Stimulated activated CD4-positive, alpha-beta T cell treated with anti-CD3 and anti-CD28 coated beads, Interleukin-4, amount 100 ng/mL, for 1 hour (primary cell): ENCODE measurements at places on chromosomes 4 and X.
A peak's percentile ranks its signal among the peaks of the same experiment; 100 is the strongest.

DNA sequence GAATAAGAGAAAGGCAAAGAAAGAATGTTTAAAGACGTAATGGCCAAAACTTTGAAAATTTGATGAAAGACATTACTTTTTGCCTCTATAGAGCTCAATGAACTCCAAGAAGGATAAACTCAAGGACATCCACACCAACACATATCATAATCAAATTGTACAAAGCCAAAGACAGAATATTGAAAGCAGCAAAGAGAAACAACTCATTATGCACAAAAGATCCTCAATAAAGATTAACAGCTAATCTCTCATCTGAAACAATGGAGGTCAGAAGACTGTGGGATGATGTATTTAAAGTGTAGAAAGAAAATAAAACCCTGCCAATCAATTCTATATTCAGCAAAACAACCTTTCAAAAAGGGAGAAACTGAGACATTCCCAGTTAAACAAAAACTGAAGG, 129.1 kb upstream of the TEX13D start:
- no peak for DNase-seq

- no peak for DNase-seq
Measured at GRCh38 chr4:102826105-102826889, 1.1 kb downstream of the UBE2D3 start.

DNA sequence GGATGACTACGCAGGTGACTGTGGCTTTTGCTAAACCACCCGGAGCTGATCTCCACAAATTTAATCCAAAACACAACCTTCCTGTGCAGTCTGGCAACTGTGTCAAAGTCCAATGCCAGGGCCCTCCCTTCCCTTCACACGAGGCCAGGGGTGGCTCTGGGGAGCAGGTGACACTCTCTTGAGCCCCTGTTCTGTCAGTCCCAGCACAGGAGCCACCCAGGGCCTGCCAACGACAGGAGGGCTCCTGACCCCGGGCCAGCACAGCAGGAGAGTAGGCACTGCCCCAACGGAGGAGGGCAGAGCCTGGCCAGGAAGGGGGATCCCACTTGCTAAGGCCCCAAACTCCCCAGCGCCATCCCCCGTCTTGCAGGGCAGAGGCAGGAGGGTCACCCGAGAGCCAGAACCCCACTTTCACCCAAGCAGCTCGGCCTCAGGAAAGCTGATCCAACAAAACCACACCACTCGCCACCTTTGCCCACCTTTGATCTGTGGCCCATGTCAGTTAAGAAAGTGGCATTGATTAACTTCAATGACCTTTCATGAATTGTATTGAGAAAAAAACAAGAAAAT, 44.7 kb downstream of the FAM53A start:
- DNase-seq, result no peak

GRCh38 chr4:26023203-26023972, 109.4 kb downstream of the SMIM20 start:
- no peak for DNase-seq

GRCh38 chrX:115449742-115450141, 111.2 kb upstream of the PLS3 start:
- DNase-seq, result no peak

DNA sequence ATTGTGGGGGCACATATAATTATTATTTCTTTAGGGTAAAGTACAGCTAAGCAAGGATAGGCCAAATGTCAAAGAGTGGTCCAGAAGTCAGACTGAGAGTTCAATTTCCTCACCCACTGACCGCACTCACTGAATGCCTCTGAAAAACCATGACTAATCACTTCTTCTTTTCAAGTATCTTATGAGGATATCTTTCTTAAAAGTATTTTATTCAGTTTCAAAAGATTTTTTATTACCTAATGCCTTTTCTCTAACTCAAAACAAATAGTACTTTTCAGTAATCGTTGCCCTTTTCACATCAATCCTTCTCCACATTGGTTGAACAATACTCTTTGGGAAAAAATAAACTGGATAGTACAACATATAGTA, 61.7 kb upstream of the CAMK2D start:
- no peak for DNase-seq

- no peak for DNase-seq
Measured at GRCh38 chr4:173821036-173821435, 291.0 kb upstream of the HAND2 start.

DNA sequence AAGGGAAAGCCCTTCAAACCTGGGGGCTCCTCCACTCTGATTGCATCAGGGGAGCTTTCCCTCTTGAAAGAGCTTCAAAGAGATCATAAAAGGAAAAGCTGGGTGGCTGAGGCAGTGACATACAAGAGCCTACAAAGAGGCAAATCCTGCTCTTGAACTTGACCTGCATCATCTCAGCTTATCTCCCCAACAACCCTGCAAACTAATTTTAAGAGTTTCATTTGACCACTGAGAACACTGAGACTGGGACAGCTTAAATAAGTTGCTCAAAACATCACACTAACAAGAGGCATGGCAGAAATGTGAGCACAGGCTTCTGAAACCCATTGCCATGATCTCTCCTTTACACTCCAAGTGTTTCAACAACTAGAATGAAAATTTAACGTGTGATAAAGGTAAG, 101.6 kb upstream of the PPARGC1A start:
- DNase-seq, result no peak

DNA sequence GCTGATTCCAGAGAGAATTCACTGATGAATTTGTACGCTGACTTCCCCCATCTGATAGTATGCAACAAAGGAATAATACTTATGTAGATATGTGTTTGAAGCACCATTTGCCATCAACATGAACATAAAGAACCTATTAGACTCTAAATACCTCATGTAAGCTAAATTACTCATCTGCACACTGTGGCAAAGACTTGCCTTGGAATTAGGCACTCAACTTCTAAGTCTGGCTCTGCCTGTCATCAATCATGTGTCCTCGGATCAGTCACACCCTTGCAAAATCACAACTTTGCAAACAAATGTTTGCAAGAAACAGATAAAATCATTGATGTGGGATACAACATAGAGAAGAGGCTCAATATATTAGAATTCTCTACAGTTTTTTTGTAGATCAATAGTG, 169.9 kb upstream of the LDB2 start:
- no peak for DNase-seq

GRCh38 chr4:169158046-169158445, 112.7 kb downstream of the SH3RF1 start:
- DNase-seq, result no peak

- no peak for DNase-seq
Measured at GRCh38 chrX:2717312-2717711, 26.2 kb downstream of the CD99 start.

DNA sequence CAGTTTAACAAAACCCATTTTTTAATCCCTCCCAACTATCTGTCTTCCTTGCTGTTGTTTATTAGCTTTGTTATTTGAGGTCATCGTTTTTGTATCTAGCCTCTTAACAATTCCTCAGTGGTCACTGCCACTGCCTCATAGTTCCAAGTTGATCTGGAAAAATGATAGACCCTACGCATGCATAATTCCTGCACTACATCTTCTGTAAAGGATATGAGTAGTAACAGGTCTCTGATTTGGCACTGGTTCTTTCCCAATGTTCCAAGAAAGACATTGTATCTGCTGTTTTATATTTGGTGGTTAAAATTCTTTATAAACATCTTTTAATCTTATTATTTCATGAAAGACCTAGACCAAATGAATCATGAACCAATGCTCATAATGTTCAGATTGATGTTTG, 166.6 kb downstream of the ZNF330 start:
- DNase-seq, result no peak

GRCh38 chrX:29662101-29662500, 553.3 kb upstream of the MAGEB2 start:
- no peak for DNase-seq

- no peak for DNase-seq
Measured at GRCh38 chrX:130034178-130034577, 51.7 kb downstream of the BCORL1 start.

GRCh38 chr4:138297743-138298405, 55.7 kb upstream of the SLC7A11 start:
- DNase-seq, result no peak

DNA sequence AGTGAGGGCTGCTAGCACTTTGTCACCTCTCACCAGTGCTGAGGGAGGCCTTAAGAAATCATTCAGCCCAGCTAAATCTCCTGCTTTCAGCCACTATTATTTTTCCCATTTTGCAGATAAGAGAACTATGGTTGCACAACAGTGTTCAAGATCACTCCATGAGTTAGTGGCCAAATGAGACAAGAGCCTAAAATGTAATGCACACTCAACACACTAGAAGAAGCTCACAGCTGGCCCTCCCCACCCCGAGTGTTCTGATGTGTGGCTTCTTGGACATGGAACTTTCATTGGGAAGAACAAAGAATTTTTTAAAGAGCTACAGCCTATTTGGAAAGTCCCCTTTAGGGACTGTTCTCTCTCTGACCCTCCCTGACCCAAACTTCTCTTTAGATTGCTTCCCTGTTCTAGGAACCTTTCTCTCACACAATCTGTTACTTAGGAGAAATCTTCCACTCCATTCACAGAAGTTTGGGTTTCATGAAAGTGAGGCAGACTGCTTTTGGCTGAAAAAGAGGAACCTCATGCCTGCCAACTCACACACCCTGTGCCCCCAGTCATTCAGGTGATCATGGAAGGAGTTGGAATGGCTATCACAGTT, 44.0 kb upstream of the CT47C1 start:
- DNase-seq, result no peak

DNA sequence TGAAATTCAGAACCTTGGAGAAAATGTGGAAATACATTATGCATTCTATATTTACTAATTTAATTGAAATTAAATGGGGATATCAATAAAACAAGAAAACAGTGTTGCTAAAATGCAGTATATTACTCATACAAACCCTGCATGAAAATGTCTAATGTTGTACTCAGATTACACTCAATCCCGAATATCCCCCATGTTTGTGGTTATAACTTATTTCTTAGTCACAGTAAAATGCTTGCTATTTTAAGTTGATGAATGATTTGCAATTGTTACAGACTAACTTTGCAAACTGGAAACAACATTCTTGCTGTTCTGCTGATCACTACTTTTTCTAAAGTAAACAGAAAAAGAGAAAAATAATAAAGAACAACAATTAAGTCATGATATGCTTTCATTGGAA, 33.1 kb upstream of the ANXA10 start:
- DNase-seq, result no peak

DNA sequence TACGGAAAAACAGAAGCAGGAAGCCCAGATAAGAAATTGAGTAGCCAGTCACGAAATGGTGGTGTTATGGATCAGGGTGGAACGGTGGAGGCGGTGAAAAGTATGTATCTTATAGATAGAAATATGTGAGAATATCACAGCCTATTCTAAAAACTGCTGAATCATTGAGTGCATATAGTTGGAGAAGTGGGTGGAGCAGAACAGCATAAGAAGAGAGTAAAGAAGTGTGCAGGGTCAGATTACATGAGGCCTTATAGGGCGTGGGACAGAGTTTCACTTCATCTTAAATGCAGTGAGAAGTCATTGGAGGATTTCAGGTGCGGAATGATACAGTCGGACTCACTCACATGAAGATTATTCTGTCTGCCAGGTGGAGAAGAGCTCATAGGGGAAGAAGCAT, 293.1 kb downstream of the TRIML1 start:
- no peak for DNase-seq

GRCh38 chrX:131061306-131061705, 3.2 kb downstream of the ARHGAP36 start:
- DNase-seq, result no peak

GRCh38 chr4:140806163-140806562, 50.0 kb upstream of the TBC1D9 start:
- no peak for DNase-seq

- DNase-seq, result no peak
Measured at GRCh38 chr4:24862073-24862751, 50.6 kb downstream of the CCDC149 start.

DNA sequence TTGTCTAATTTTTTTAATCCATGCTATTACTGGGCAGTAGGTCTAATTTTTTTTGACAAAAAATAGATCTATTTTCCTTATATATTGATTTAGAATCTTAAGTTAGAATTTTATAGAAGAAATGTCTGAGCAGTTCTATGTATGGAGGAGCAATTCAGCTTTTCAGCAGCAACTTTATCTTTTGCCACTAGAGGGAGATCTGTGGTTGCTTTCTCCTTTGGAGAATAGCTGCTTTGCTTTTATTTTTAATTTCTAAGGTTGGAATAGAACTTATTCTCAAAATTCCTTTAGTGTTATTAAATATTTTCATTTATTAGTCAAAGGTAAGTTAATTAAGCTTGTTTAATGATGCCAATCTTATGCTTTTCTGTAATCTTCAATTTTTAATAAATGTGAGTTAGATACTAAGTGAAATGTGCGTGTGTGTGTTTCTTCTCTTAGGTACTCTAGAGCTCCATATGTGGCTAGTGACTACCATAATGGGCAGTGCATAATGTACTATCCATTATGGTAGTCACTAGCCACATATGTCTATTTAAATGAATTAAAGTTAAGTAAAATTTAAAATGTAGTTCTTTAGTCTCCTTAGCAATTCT, 29.3 kb downstream of the FAM199X start:
- DNase-seq, result no peak

- DNase-seq, result no peak
Measured at GRCh38 chr4:55730280-55730931, 89.2 kb upstream of the EXOC1L start.

GRCh38 chr4:125319311-125319710, 4.6 kb downstream of the FAT4 start:
- DNase-seq, result no peak

GRCh38 chrX:124337916-124338315, 5.5 kb downstream of the TEX13D start:
- no peak for DNase-seq

- DNase-seq, result no peak
Measured at GRCh38 chr4:168712316-168712890, 215.6 kb downstream of the PALLD start.

- DNase-seq, result no peak
Measured at GRCh38 chr4:24775032-24775605, 20.3 kb upstream of the SOD3 start.

DNA sequence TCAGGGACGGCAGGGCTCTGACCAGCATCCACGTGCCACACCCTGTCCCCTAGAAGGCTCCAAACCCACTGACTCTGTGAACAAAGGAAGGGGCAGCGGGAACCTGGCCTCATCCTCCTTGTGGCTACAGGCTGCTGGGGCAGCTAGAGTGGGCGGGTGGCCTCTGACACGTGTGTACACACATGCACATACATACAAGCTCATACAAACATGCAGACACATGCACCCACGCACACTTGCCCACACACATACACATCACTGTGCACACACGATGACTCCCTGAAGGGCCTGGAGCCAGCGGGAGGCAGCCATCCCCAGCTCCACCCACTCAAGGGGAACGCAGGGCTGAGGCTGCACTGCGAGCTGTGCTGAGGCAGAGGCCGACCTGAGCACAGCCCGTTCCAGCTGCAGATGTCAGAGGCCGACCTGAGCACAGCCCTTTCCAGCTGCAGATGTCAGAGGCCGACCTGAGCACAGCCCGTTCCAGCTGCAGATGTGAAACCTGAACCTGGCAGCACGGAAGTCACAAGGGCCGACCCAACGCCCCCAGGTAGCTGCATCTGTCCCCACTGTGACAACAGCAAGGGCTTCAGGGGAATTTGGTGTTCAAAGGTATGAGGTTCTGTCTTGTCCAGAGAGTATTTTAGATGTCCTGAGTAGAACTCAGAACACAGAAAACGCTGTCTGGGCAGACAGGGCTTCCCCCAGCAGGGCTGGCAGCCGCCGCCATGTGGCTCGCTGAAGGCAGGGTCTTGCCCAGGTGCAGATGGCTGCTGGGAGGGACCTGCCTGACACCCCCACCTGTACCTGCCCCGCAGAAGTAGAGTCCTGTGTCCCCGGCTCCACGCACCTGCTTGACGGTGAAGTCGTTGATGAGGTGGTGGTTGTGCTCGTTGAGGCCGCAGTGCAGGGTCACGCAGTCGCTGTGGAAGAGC, 33.5 kb downstream of the CTBP1 start:
- no peak for DNase-seq

GRCh38 chr4:101232074-101232776, 115.1 kb downstream of the PPP3CA start:
- peak; percentile 9 for DNase-seq
